Progenitor cell of endocrine pancreas (in vitro differentiated cells): ENCODE measurements at places on chromosomes 6 and 20. TPM values are rescaled to one million over a fixed set of nuclear protein-coding genes. Genes with fewer than 3 reads are reported as not detected.

DNA sequence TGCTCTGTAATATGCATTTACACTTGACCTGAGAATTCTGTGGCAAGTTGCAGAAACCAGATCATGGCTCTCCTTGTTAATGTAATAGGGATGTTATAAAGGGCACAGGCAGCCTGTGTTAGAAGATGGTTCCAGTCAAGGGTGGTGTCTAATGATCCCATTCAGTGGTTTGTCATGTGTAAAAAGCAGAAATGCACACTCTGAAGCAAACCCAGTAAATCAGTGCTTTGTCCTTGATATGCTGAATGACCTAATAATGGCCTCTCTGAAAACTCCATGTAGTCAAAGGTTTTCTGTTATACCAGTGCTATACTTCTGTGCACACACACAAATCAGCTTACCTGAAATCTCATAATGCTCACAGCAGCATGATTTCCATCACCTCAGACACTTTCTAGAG lies 66.2 kb downstream of the SOBP start:
- H3K4me1 ChIP-seq = no peaks in the 10 kb centered on the region
- no peak for DNase-seq
- H3K27ac ChIP-seq = no peak overlapping the region

DNA sequence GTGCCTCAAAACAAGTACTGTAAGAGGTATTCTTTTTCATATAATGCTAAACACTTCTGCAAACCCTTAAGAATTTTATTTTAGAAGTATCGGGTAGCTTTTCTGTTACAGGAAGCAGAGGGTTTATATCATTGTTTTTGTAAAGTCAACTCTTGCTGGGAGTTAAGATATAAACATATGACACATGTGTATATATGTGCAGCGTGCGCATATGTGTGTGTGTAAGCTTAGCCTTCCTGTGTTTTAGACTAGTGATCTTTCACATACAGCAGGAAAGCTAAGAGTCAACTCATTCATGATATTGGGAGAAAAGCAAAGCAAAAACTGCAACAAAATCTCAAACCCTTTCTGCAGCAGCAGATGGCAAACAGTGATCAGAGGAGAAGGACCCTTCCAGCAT lies 102.4 kb downstream of the ARID1B start:
- H3K36me3 ChIP-seq = no peaks in the 10 kb centered on the region
- no peak overlapping the region for H3K4me3 ChIP-seq
- no peaks in the 10 kb centered on the region for H3K27me3 ChIP-seq
- no peak for DNase-seq

GRCh38 chr6:56549014-56549413 lies 93.7 kb downstream of the DST start:
- H3K36me3 ChIP-seq = peaks cover 12% of the 10 kb centered on the region
- no peak for DNase-seq
- H3K27ac ChIP-seq = no peak overlapping the region
- H3K4me3 ChIP-seq = no peak overlapping the region
- peaks cover 4% of the 10 kb centered on the region for H3K4me1 ChIP-seq

DNA sequence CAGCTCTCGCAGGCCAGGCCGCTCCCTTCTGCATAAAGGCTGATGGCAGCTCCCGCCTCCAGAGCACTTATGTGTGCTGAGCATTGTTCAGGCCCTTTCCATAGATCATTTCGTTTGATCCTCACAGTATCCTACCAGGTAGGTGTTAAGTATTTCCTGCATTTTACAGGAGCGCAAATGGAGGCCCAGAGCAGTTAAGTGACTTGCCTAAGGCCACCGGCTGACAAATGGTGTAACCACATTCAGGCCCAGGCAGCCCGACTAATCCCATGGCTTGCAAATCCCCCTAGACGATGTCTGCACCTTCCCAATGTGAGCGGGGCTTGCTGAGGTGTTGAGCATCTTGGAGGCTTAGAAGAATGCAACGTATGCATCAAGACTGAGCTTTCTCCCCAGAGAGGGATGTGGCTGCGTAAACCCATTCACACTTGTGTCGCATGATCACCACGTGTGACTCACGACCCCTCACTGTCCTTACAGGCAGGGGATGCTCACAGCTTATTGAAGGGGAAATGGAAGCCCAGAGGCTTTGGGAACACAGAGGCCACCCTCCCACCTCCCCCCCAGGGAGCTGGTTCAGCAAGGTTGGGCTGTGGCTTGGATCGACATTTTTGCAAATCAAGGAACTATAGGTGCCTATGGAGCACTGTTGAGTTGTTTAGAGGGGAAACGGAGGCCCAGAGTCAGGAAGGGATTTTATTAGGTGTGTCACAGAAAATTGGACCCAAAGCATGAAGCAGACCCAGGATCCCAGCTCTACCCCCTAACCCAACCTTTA lies 7.0 kb downstream of the BPIFB2 start:
- H3K27me3 ChIP-seq = peaks cover 47% of the 10 kb centered on the region
- no peak for DNase-seq
- no peaks in the 10 kb centered on the region for H3K36me3 ChIP-seq
- no peak overlapping the region for H3K27ac ChIP-seq

CRISP2 gene
- total RNA-seq = not detected in 2 replicates

SLC22A3 gene
- total RNA-seq = 1.7 and 2.3 TPM in 2 replicates

TUBB1 gene
- total RNA-seq = 0.16 and 0.19 TPM in 2 replicates

DNA sequence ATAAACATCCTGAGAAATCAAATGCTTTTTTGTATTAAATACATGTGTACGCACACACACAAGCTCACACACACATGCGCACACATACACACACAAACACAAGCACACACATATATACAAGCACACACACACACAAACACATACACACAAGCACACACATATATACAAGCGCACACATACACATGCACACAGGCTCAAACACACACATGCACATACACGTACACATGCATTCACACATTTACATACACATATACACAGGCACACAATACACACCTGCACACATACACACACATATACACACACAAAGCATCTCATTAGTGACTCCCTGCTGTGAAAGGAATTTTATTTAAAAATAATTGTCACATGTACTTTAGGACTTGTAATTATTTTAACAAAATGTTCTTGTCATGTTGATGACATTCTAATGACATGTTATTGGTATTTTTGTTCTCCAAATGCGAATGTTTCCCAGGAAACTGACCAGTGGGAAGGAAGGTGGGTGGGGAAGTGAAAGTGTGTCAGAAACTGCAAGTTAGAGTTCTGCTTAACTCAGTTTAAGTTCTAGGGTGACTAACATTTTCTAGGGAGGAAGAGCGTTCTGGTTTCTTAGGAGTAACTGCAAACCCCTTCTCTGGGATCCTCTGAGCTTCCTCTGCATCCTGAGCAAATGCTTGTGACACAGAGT lies 113.9 kb upstream of the ZNF217 start:
- no peak overlapping the region for H3K27ac ChIP-seq
- no peaks in the 10 kb centered on the region for H3K27me3 ChIP-seq
- DNase-seq = no peak

GRCh38 chr6:138580040-138580439 lies 80.7 kb upstream of the NHSL1 start:
- H3K4me1 ChIP-seq = peaks cover 15% of the 10 kb centered on the region
- no peaks in the 10 kb centered on the region for H3K27me3 ChIP-seq
- no peak overlapping the region for H3K27ac ChIP-seq
- no peak for DNase-seq
- H3K36me3 ChIP-seq = no peaks in the 10 kb centered on the region

- no peaks in the 10 kb centered on the region for H3K36me3 ChIP-seq
- no peak overlapping the region for H3K27ac ChIP-seq
- no peaks in the 10 kb centered on the region for H3K4me1 ChIP-seq
- peaks cover 2% of the 10 kb centered on the region for H3K27me3 ChIP-seq
- H3K4me3 ChIP-seq = no peak overlapping the region
- DNase-seq = no peak
Measured at GRCh38 chr20:40728470-40728869, 39.4 kb upstream of the MAFB start.
